ENCODE measurements at places on chromosomes 13 and 19.

DNA sequence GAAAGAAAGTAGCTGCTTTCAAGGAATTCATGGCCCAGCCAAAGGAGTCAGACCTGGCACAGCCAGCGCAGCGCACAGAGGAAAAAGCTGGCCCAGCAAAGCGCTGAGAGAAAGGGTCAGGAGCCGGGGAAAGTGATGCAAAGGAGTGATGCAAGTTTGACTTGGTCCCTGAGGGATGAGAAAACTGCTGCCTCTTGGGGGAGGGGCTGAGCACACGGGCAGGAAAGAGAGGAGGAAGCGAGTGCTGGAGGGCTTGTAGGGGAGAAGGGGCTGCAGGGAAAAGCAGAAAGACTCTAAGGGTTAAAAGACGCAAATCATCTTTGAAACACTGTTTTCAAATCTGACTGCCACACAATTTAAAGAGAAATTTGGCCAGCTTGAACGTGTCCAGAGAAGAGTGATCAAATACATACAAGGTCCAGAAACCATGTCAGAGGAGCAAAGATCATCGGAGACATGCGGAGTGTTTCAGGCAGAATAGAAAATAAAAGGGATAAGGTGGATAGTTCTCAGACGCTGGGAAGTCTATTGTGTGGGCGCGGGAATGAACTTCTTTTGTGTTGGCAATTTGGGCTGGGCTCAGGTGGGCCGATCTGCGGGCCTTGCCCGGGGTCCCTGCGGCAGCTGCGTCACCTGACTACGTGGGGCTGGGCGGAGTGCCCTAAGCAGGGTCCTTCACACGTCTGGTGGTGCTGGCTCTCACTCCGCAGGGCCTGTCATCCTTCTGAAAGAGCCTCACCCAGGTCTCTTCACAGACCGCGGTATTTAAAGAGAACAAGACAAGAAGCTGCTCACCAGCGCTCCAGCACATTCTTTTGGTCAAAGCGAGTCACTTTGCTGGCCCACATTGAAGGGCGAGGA, 18.1 kb downstream of the N4BP2L1 start:
- peak; percentile 65 for DNase-seq

GRCh38 chr19:28504139-28504538, 708.8 kb downstream of the UQCRFS1 start:
- DNase-seq: no peak

- DNase-seq: no peak
These were observed 739.9 kb downstream of the DIAPH3 start for GRCh38 chr13:59423708-59424340.

GRCh38 chr13:113765564-113765910, 6.5 kb downstream of the TMEM255B start:
- DNase-seq: no peak

DNA sequence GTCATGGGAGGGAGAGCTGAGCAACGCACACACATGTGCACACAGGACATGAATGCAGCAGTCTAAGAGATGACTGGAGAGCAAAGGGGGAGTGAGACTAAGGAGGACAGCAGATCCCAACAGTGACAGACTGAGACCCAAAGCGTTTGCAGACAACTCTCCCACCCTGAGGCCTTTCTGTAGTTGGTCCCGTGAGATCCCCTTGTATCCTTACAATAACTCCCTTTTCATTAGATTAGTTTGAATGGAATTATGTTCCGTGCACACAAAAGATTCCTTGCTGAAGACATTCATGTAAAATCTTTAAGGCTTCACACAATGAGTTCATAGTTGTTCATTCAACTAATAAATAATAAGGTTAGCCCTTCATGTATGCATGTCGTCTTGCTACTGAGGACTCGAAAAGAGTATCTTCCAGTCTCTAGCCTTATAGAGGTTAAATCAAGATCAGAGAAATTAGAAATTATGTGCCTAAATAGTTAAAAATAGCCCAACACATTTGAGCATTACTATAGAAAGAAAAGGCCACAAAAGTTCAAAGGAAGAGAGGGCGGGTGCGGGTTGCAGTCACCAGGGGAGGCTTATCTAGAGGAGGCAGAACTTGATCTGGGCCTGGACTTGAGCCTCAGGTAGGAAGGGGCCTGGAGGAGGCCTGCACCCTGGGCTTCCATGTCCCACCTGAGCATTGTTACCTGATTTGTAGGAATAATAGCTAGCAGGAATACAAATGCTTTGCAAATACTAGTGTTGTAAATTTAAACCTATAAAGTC, 3.1 kb upstream of the GTF3A start:
- no peak for DNase-seq

DNA sequence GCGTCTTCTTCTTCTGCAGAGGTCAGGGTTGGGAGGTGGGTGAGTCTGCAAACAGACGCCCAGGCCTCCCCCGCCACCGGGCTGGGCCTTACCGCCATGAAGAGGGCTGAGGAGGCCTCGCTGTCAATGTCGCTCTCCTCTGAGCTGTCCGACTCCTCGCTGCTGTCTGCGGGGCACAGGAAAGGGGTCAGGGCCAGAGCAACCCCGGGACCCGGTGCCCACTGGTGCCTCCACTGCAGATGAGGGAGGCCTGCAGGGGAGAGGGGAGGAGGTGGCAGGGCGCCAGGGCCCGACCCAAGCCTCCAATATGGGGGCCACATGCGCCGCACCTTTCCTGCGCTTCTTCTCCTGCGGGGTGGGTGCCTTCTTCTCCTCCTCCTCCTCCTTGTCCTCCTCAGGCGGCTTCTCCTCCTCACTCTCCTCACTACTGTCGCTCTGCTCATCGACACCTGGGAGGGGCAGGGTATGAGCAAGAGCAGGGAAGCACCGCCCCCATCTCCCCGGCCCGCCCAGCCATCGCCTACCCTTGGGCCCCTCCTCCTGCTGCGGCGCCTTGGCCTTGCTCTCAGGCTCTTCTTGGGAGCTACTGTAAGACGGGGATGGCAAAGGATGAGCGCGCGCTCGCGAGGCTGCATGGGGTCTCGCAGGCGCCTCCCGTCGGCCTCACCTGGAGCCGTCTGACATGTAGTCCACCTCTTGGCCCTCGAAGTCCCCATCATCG, 5.5 kb upstream of the PSPN start:
- no peak for DNase-seq

DNA sequence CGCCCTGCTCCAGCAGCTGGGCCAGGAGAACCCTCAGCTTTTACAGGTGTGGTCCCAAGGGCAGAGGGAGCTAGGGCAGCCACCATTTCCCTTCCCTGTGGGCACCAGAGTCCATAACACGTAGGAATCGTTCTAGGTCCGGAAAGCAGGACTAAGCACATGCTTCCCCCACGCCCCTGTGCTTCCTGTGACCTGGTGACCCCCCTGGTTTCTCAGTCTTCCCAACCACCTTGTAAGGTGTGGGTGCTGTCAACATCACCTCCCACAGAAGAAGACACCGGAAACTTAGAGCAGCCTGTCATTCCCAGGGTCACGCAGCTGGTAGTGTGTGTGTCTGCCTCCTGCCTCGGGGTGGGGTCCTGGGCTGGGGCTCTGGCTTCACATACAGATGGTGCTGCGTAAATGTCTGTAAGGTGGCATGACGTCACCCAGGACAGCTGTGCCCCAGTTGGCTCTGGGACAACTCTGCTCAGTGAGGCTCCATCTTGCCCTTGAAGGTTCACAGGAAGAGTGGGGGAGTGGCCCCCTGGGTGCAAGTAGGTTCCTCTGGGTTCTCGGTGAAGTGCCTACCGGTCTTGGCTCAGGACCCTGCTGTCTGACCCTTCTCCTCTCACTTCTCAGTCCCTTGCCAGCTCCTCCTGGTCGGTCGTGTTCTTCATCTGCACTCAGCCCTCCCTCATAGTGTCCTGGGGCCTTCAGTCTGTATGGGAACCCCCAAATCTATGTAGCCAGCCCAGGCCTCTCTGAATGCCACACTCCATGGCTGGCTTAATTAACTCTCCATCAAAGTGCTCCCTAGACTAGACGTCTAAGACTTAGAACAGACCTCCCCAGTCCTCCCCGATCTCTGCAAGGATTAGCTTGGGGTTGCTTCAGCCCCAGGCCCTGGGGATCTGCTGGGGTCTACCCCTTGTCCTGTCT, 4.0 kb downstream of the RAD23A start:
- no peak for DNase-seq

Measured in Right ventricle myocardium superior (tissue), 1 donor.